NCI-H82 (cell line): ENCODE measurements at places on chromosomes 7 and 10.

DNA sequence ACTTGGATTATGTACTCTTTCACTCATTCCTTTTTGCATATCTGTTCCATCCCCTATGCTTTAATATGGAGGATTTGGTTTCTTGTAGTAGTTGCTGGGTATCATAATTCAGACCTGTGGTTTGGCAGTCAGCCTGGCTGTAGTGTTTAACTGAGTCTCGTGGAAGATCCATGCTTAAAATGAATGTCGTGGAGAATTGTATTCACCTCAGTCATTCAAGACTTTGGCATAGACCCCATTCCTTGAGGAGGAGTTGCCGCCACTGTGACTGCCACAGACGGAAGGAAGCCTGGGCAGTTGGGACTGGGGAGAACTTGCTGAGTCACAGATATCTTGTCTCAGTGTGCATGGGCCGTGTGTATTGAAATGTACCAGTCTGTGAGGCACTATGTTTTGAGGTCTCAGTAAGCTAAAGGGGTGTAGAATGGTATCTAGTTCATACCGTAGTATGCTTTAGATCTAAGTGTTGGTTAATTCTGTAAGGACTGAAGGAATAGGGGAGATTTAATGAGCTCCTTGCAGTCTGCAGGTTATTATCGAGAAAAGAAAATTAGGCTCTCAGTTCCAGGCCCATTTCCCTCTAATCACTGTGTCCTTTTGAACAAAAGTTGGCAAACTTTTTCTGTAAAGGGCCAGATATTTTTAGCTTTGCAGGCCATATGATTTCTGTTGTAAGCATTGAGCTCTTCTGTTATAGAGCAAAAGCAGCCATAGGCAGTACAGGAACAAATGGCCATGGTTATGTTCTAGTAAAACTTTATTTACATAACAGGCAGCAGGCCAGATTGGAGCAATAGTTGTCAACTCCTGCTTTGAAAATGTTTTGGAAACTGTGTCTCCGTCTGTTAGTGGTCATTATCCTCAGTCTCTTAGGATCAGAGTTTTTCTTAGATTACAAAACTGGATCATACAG, 76.8 kb downstream of the TPST1 start:
- DNase-seq = no peak

DNA sequence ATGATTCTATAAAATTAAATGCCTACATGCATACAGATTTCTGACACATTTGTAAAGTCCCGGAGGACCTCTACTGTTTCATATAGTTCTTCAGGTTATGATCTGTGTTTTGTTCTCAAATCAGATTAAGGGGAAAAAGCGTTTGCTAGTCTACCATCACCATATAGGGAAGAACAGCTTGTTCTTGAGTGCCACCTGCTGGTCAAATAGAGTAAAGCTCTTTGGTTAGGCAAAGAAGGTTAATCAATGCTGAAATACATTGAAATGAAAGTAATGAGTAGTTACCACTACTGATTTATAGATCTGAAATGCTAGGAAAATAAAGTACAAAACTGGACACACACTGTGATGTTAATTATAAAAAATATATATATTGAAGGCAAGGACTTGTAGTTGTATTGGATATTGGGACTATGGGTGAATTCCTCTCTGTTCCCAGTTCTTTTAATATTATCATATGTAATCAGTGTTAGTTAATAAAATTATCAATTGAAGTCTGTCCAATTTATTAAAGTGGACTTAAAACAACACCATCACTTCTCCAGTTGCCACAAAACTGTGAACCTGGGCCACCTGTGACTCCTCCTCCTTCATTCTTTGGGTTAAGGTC, 72.6 kb upstream of the PDLIM1 start:
- peak; percentile 86 for DNase-seq

DNA sequence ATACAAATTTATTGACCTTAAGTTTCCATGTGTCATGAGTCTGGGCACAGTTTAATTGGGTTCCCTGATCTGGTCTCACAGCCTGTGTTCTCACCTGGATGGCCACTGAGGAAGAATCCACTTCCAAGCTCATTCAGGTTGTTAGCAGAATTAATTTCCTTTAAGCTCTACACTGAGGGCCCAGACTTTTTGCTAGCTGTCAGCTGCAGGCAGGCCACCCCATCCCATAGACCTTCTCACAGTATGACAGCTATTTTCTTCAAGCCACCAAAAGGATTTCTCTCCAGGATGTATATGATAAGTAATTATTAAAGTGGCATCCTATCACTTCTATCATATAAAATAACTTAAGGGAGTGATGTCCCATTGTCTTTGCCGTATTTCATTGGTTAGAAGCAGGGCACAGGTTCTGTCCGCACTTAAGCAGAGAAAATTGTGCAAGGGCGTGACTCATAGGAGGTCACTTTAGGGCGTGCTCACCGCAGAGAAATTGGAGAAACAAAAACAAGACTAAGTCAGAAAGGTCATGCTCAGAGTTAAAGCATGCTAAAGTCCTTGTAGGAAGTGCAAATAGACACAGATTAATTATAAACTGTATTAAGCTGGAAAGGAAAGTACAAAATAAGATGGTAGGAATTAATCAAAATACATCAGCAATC, 109.9 kb downstream of the AHR start:
- DNase-seq = no peak

DNA sequence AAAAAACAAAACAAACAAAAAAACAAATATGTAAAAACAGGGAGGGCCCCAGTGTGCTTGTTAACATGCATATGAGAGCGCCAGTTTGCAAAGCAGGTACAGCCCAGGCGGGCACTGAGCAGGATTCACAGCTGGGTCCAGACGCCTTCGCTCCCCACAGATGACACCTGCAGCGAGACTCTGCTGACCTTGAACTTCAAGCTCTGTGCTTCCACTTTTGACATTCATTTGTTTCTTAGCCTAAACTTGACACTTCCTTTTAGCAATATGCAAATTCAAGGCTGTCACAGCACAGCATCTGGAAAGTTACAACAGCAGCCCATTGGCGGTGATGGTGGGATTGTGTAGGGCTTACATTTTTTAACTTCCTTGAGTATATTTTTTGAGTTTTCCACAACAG, 88.8 kb upstream of the TNS3 start:
- DNase-seq = no peak

DNA sequence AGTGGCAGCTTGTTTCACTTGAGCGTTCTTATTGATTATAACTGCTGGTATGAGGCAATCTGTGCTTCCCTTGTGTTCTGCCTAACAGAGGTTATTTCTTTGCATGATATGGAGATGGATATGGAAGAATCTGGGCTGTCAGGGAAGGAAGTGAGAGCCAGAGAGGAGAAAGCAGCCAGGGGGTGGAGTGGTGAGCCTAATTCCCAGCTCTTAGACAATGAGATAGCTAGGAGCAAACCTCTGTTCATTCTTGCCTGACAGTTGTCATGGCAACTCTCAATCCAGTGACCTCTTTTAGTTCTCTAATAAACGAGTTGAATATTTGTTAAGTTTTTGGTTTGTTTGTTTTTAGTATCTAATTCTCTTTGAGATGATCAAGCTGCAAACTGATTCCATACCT, 214.3 kb downstream of the NRG3 start:
- DNase-seq = peak; percentile 2

DNA sequence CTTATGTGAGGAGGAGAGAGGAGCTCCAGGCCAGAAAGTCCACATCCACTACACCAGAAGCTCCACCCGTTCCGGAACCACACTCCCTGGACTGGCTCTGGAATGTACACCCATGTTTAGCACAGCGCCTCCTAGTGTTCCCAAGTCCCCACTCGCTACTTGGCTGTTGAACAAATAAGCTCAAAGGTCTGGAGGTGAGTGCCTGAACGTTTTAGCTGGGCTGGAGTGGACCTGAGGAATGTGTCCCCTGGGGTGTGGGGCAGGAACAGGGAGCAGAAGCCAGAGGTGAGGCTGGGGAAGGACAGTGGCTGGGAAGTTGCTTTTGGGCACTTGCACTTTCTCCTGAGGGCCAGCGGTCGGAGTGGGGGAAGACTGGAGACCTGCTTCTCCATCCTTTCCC, 164.1 kb upstream of the CDCA7L start:
- peak; percentile 33 for DNase-seq

DNA sequence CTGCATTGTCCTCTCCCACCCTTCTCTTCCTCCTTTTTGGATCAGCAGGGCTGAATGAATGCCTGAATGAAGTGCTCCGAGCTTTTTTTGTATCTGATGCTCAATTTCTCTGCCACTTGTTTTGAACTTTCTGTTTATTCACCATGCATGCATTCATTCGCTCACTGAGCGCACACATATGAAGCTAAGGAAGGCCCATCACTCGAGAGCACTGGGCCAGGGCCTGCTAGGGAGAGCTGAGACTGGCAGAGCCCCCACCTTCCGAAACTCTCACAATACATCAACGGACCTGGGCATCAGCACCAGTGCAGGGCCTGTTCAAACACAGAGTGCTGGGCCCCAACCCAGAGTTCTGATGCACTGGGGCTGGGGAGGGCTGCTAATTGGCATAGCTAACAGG, 45.7 kb downstream of the RPS24 start:
- no peak for DNase-seq

DNA sequence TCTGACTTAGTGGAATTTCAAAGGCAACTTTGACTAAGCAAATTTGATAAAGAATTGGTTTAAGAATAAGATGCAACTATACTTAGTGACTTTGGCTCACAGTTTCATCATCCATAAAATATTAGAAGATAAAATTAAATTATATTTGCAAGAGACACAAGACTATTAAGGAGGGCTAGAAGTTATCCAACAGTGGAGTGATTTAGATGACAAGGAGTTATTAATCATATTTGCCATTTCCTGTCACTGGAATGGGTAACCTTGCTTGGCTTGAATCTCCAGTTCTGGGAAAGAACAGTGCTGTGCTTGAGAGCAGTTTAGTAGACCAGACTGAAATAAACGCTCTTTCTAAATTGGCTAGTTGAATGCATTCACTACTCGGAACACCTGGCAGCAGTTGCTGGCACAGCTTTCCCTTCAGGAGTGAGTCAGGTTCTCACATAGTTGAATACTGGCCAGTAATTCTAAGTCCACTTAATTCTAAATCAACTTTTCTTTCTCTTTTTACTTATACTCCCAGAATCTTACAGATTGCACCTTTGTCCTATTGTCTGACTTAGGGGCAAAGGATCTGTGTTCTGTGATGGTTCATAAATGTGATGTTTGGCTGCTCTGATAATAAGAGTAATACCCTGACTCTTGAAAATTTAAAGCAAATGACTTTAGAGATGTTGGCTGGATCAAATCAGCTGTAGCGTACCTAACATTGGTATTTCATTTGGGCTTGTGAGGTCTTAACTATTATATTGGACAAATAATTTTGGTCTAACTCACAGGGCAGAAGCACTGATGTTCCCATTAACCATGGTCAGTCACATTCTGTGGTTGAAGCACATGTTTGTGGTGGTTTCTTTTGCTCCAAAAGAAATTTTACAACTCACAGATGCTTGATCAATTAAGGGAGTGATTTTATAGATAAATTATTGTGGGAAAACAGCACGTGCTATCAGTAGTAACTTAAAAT, 16.6 kb downstream of the STMP1 start:
- DNase-seq = no peak

DNA sequence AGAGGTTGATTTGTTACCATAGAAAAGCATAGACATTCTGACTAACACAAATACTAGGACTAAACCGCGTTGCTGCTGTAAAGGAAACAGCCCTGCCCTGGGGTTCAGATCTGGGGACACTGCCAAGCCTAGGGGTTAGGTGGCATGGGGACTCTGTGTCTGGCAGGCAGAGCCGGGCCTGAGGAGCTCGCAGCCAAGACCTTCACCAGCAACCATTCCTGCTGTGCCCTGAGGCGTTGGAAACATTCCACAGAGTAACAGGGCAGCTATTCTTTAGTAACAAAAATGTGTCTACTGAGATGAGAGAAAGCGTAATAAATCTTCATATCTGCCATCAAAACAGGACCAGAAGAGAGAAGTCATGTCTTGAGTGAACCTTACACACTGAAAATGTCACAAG, 280.5 kb downstream of the POM121L12 start:
- no peak for DNase-seq

GRCh38 chr7:117009705-117010361, 56.5 kb downstream of the ST7 start:
- DNase-seq = no peak

DNA sequence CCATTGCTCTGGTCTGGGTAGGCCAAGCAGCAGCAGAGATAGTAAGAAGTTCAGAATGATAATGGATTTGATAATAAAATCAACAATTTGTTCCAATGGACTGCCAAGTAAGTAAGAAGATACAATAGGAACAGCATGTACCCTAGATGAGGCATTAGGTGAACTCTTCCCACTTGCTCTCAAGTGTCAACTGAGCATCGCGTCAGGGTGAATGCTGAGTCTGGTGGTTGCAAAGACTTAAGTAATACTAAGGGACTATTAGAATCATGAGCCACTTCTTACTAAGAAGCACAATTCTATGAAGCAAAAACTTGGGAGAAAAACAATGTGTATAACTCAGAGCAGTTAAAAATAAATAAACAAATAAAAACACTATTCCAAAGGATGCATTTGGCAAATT, 54.5 kb downstream of the LRRN3 start:
- DNase-seq = no peak

DNA sequence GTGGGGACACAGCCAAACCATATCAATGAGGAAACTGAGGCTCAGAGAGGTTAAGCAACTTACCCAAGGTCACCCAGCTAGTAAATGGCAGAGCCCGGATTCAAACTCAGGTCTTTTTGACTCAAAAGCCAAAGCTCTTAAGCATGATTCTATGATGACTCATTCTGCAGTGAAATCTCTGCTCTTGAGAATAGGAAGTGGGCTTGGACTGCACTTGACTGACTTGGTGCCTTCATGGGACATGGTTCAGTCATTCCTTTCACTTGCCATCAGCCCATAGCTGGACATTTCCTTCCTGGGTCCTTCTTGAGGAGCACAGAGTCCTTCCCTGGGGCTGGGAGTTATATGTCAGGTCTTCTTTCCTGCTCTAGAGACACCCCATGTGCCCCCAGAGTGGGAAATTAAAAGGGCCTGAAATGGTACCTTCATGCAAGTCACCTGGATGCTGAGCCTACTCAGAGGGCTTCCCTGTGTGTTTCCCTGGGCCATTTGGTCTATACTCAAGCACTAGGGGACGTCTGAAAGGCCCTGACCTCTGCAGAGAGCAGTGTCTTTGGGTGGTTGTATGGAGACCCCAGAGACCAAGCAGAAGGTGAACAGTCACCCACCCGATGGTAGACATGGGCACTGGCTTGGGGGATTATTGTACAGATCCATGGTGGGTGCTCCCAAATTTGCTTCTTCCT, 62.4 kb upstream of the SDK1 start:
- DNase-seq = no peak

GRCh38 chr10:33087152-33087551, 129.1 kb upstream of the ITGB1 start:
- DNase-seq = no peak
